Stimulated activated CD8-positive, alpha-beta memory T cell treated with anti-CD3 and anti-CD28 coated beads, Interleukin-4, amount 100 ng/mL, for 1 hour (primary cell): ENCODE measurements at places on chromosomes 2 and 18.

- no peak for DNase-seq
Measured at GRCh38 chr18:7846335-7846734, 279.2 kb downstream of the PTPRM start.

- no peak for DNase-seq
Measured at GRCh38 chr2:38959466-38959865, 69.8 kb downstream of the ARHGEF33 start.

DNA sequence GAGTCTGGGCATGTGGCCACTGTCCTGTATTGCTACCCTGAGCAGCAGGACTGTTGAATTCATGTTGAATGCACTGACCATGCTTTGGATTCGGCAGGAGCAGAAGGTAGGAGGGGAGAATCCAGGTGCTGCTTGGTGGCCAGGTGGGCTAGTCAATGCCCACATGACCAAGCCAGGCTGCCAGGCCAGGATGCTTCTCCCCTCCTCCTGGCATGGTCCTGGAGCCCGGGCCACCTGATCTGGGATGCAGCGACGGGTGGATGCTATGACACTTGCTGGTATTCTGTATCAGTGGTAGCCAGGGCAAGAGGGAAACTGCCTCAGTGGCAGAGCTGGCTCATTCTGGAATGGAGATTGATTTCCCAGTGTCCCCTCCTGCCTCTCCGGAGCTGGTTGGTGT is 14.8 kb upstream of the SIX2 start:
- DNase-seq = no peak

- DNase-seq = no peak
Measured at GRCh38 chr2:20704886-20705285, 37.9 kb downstream of the GDF7 start.

DNA sequence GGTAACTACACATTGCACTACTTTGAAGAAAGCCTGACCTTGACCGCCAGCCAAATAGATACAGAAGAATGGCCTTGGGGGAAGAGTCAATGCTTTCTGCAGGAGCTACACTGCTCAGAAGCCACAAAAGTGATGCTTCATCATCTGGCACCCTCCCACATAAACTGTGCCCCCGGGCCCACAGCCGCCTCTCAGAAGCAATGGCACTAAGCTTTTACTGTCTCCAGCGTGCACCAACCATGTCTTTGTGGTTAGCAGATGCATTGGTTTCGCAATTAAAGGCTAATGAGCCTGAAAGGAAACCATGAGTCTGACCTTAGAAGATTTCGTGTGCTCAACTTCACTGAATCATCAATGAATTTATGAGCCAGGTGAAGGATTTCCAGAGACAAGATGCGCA is 209.4 kb upstream of the TRIB2 start:
- no peak for DNase-seq

GRCh38 chr2:214367171-214367570 is 43.7 kb upstream of the VWC2L start:
- DNase-seq = no peak

DNA sequence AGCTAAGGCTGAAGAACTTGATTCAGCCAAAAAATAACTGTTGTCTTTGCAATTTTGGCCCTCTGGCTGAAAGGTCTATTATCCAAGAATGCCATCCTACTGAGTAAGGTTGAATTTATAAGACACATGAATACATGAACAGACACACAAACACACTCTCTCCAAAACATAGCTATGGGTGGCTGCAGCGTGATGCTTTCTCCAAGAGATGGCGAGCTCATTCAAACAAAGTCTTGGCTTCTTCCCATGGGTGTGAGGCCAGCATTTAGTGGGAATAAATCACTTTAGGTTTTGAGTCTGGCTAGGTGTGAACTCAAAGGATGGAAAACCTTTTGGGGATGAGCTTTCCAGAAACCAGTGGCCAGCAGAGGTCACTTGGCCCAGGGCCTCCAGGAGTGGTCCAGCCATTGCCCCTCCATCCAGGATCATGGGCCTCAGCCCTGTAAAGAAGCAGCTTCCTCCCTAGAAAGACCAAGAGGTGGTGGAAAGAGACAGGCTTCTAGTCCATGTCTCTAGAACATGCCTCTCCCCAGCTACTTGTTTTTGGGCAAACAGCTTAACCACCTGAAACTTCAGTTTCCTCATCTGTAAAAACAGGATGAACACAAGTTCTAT is 11.0 kb upstream of the OSR1 start:
- no peak for DNase-seq

- DNase-seq = no peak
Measured at GRCh38 chr18:5104246-5104645, 92.8 kb downstream of the AKAIN1 start.

- no peak for DNase-seq
Measured at GRCh38 chr2:64145119-64145518, 899 bp upstream of the PELI1 start.

GRCh38 chr2:113324684-113325160 is 46.0 kb upstream of the PAX8 start:
- DNase-seq = no peak

- DNase-seq = no peak
Measured at GRCh38 chr18:13481331-13481730, 245.0 kb downstream of the FAM210A start.

- DNase-seq = no peak
Measured at GRCh38 chr2:128179461-128179755, 88.4 kb downstream of the UGGT1 start.

DNA sequence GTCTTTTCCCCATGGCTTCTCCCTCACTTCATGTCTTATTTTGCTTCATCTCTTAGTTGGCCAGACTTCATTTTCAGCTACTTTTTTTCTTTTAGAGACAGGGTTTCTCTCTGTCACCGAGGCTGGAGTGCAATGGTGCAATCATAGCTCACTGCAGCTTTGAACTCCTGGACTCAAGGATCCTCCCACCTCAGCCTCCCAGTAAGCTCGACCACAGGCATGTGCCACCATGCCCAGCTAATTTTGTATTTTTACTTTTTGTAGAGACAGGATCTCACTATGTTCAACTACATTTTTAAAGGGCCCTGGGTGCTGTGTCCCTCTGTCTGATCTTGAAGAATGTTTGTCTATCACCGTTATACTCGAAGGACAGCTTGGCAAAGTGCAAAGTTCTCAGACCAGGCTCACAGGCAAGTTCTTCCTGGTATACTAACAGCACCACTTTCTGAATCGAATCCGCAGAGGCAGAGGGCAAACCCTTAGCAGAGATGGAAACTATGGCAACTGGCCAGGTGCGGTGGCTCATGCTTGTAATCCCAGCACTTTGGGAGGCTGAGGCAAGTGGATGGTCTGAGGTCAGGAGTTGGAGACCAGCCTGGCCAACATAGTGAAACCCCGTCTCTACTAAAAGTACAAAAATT is 60.9 kb downstream of the SOWAHC start:
- DNase-seq = no peak

- DNase-seq = no peak
Measured at GRCh38 chr2:135563793-135564192, 32.5 kb downstream of the R3HDM1 start.

GRCh38 chr18:37783771-37784170 is 218.2 kb upstream of the CELF4 start:
- no peak for DNase-seq

GRCh38 chr2:72931280-72931910 is 14.1 kb downstream of the EMX1 start:
- DNase-seq = no peak

DNA sequence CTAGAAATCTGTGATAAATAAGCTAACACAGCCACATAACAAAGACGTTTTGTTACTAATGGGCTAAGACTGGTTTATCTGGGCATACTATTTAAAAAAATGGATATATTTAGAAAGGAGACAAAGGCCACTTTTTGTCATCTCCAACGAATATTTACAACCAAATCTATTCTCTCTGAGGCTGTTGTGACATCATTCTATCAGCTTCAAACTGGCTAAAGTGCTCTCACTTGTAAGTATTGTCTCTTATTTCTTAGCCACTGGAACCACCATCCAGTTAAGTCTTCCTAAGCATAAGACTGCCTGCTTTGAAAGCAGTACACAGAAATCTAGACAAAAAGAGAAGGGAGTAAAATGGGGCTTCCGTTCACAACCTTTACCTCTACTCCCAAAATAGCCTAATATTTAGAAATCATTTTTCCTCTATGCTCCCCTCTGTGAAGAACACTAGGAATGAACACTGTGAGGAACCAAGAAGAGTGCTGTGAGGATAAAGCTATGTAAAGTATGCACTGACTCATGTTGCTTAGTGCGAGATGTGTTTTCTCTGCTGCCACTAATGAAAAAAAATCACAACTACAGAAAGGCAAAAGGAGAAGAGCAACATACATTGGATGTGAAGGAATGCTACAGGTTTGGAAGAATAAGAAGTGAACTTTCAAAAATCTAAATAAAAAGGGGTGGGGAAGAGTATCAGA is 264.1 kb downstream of the EXOC6B start:
- no peak for DNase-seq

- no peak for DNase-seq
Measured at GRCh38 chr2:27729198-27729597, 42.3 kb upstream of the MRPL33 start.

- DNase-seq = no peak
Measured at GRCh38 chr18:48195787-48196186, 213.4 kb downstream of the ZBTB7C start.

DNA sequence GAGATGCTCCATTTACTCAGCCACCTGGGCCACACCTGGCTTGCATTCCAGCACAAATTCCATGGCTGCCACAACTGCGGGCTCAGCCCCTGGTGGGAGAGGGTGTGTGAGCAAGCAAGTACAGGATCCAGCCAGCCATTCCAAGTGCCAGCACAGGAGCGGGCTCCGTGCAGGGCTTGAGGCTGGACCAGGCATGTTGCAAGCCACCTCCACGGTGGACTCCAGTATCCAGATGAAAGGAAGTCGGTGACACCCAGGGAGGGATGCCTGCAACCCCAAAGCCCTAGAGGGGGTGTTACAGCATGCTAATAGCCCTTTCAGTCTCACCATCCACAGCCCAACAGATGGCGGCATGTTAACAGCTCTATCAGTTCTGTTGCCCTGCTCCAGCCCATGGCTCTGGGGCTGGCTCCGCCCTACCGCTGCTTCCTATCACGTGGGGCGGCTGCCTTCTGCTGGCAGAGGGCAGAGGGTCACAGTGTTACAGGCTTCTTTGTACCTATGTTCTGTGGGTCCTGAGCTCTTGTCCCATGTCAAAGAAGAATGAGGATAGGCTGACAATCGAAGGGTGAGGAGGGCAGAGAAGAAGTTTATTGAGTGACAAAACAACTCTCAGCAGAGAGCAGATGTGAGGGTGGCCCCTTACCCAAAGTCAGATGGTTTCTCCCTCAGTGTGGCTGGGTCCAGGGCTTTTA is 11.7 kb upstream of the GORASP2 start:
- DNase-seq = no peak

DNA sequence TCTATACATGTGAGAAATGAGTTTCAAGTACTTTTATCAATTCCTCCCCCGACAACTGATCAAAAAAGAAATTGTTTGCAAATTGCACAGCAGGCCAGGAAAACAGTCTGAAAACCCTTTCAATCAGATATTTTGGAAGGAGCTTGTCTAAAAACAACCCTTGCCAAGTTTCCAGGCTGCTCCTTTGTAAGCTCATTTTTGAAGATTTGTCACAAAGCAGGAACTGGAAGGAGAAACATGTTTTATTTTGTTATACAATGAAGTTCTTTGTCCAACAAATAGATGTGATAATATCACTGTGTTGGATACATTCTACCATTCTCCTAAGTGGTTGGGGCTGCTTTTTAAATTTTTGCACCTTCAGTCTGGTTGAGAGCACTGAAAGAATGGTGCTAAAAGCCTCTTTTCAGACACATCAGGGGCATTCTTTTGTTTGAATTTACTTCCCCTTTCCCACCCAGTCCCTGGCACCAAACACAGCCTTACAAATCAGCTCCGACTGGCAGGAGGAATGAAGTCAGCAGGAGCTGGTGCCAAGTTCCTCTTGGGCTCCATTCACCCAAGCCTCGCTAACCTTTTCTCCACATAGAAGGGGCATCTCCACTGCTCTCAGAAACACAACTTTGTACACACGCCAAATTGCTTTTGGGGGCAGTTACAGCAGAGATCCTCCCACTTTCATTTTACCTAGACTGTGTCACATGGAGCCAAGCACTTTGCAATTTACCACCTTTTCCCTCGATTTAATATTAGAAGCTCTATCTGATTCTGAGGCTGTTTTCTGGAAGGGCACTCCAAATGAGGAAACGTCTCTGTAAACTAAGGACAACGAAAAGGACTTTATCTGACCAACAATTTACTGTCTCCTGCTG is 88.0 kb downstream of the C1D start:
- DNase-seq = no peak

- no peak for DNase-seq
Measured at GRCh38 chr2:182763311-182763912, 47.4 kb downstream of the DNAJC10 start.

- DNase-seq = no peak
Measured at GRCh38 chr2:138787053-138787666, 7.0 kb upstream of the NXPH2 start.

DNA sequence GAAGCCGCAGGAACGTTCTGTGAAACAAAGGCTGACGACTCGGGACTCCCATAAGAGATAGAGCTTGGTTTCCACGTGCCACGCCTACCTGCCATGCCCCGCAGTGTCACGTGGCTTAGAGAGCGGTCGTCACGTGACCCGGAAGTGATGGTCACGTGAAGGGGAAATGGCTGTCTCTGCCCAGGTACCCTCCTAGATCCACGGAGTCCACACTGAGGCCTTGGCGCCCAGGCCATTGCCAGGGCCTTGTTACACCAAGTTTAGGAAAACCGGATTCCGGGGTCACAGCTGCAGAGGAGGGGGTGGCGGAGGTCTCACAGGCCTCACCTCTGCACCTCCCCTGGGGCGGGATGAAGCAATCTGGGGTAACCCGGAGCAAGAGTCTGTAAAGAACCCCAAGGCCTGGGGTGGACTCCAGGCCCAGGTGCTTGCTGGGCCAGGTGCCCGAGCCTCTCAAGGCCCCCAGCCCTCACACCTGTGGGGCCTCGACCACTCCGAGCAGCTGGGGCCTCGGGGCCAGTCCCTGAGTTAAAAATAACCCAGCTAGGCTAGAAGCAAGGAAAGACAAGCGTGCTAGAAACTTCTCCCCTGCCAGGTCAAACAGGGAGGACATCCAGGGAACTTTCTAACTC is 113.5 kb upstream of the ZNF236 start:
- DNase-seq = no peak

- DNase-seq = no peak
Measured at GRCh38 chr18:79898952-79899608, 52.4 kb downstream of the SLC66A2 start.

DNA sequence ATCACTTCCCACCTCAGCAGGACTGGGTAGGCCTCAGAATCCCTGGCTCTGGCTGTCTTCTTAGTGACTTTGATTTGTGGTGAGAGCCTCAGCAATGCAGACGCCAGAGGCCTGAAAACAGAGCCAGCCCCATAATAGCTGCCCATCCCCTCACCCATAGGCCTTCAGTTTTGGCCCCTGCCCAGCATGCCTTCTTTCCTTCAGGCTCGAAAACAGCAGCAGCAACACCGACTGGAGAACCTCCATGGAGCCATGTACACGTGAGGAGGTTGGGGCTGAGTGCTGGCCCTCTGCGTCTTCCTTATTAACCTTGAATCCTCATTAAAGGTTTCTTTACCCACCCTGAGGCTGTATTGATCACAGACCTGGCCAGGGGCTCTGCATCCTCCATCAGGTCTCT is 1.7 kb downstream of the RNF181 start:
- no peak for DNase-seq

GRCh38 chr18:34730774-34731173 is 20.7 kb downstream of the DTNA start:
- no peak for DNase-seq
